ENCODE measurements at places on chromosomes 2 and 18. TPM values are rescaled to one million over a fixed set of nuclear protein-coding genes. Genes with fewer than 3 reads are reported as not detected.
A peak's percentile ranks its signal among the peaks of the same experiment; 100 is the strongest.

DNA sequence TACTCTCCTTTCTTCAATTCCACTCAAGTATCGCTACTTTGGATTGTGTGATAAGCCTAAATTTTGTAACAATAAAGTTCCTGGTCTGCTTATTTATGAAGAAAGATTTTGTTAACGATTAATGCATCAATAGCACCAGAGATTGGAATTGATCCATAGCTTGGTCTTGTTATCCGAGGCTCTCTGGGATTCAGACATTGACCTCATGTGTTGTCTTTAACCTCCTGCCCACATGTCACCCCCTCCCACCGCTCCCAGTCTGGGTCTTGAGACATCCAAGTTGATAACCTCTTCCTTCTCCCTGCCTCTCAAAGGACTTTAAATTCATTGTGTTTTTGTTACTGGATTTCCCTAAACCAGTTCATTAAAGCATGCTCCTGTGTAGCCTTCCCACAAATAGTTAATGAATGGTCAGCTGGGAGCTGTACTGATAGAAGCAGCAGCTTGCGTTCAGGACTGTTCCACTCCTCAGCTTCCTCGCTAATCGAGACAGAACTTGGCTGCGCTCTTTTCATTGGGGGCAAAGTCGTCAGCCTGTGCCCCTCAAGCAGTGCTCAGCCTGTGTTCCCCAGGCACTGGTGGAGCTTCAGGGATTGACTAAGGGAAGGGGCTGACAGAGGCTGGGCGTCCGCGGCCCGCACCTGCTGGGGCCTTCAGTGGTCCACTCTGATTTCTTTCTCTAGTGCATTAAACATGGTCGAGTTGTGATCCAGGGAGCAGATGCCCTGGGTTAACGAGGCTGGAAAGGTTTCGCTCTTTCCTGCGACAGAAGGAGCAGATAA lies 18.9 kb downstream of the ASB1 start:
- DNase-seq = no peak
- H3K36me3 ChIP-seq = peaks cover 69% of the 10 kb centered on the region
- peaks cover 12% of the 10 kb centered on the region for H3K4me1 ChIP-seq
- no peaks in the 10 kb centered on the region for H3K27me3 ChIP-seq
- no peak overlapping the region for H3K27ac ChIP-seq

DNA sequence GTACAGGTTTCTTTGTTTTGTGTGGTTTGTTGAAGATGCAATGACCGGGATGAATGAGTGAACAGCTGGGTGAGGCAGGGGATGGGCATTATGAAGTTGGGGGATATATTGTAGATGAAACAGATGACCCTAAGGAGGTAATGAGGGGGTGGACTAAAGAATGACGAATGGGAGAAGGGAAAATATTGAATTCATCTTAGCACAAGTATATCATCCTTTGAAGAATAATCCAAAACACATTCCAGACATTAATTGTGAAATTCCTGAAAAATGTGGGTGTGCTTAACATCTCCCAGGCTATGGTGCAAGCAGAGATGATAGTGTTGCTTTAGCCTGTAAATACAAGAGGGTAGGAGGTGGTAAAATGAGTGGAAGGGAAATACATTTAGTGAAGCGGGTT lies 5.8 kb downstream of the CRIM1 start:
- H3K27me3 ChIP-seq = peaks cover 12% of the 10 kb centered on the region
- H3K27ac ChIP-seq = peak overlapping the region; percentile 1
- H3K36me3 ChIP-seq = no peaks in the 10 kb centered on the region
- no peak for DNase-seq
- no peak overlapping the region for H3K4me3 ChIP-seq

- no peak overlapping the region for H3K4me3 ChIP-seq
- no peak for DNase-seq
- H3K27ac ChIP-seq = no peak overlapping the region
- H3K4me1 ChIP-seq = no peaks in the 10 kb centered on the region
- no peaks in the 10 kb centered on the region for H3K27me3 ChIP-seq
Observed at GRCh38 chr18:67463829-67464228, 52.7 kb downstream of the DSEL start.

DNA sequence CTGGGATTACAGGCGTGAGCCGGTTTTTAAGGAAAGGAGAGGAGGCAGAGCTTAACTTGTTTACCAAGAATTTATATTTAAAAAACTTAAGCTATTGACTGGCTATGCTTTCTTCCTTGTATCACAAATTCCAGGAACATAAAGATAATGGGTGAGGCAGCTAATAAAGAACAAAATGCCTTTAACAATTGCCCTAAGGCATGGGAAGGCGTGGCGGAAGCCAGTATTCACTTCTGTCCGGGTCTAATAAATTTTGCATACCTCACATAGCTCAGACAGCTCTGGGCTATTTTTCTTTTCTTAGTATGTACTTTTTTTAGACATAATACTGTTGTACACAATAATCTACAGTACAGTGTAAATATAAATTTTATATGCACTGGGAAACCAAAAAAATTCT lies 1.0 kb upstream of the LDAH start:
- H3K36me3 ChIP-seq = no peaks in the 10 kb centered on the region
- DNase-seq = no peak

GRCh38 chr18:75739682-75740081 lies 312.2 kb upstream of the SMIM21 start:
- H3K4me3 ChIP-seq = no peak overlapping the region
- no peaks in the 10 kb centered on the region for H3K4me1 ChIP-seq
- no peaks in the 10 kb centered on the region for H3K36me3 ChIP-seq
- H3K27ac ChIP-seq = no peak overlapping the region

GRCh38 chr18:44342162-44342561 lies 338.5 kb upstream of the SETBP1 start:
- H3K4me3 ChIP-seq = no peak overlapping the region
- DNase-seq = no peak
- no peak overlapping the region for H3K27ac ChIP-seq
- H3K36me3 ChIP-seq = no peaks in the 10 kb centered on the region
- H3K4me1 ChIP-seq = no peaks in the 10 kb centered on the region

The FHL2 gene
- 42.6 TPM for total RNA-seq

DNA sequence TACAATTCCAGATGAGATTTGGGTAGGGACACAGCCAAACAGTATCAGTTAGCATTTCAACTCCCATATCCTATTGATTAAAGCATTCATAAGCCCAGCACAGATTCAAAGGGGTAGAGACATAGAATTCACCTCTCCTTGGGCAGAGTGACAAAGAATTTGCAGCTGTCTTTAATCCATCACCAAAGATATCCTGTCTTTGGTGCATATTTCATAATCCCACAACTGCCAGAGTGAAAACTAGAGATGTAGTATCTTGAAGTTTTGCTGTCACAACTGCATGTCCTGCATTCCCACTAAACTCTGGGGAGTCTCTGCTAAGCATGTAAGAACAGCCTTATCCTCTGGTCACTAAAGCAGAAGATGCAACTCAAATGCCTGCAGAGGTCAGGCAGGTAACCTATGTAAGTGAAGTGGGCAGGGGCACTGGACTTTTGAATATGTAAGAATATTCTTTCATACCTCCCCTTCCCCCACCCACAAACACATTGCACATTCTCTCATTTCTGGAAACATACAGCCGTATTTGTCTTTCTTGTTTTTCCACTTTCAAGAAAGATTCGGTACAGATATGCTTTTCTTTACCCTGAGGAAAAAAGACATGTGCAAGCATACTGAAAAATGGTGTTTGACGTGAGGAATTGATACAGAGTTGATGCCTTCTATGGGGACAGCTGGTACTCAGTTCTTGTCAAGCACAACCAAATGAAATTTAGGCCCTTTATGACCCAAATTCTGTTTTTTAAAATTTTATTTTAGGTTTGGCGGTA lies 283.1 kb downstream of the SP3 start:
- DNase-seq = no peak
- no peak overlapping the region for H3K27ac ChIP-seq
- H3K4me3 ChIP-seq = no peak overlapping the region
- H3K27me3 ChIP-seq = no peaks in the 10 kb centered on the region

GRCh38 chr18:50836521-50836957 lies 16.7 kb upstream of the MRO start:
- H3K27ac ChIP-seq = no peak overlapping the region
- no peak overlapping the region for H3K4me3 ChIP-seq
- H3K27me3 ChIP-seq = no peaks in the 10 kb centered on the region
- H3K36me3 ChIP-seq = no peaks in the 10 kb centered on the region
- H3K4me1 ChIP-seq = peaks cover 21% of the 10 kb centered on the region

DNA sequence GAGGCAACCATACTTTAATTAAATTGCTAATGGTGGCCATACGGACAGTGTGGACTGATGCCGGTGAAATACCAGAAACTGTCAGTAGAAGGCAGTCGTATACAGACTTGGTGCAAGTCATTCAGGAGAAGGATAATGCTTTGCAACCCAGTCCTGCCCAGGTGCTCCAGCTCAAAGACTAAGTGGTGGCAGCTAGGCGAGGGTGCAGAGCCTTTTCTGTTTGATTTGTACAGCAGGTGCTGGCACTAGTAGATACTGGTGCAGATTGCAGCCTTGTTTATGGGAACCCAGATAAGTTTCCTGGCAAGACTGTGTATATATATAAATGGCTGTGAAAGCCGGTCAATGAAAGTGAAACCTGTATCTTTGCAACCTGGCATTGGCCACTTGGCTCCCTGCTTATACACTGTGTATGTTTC lies 208.3 kb upstream of the SYT4 start:
- no peaks in the 10 kb centered on the region for H3K36me3 ChIP-seq
- H3K4me3 ChIP-seq = no peak overlapping the region

DNA sequence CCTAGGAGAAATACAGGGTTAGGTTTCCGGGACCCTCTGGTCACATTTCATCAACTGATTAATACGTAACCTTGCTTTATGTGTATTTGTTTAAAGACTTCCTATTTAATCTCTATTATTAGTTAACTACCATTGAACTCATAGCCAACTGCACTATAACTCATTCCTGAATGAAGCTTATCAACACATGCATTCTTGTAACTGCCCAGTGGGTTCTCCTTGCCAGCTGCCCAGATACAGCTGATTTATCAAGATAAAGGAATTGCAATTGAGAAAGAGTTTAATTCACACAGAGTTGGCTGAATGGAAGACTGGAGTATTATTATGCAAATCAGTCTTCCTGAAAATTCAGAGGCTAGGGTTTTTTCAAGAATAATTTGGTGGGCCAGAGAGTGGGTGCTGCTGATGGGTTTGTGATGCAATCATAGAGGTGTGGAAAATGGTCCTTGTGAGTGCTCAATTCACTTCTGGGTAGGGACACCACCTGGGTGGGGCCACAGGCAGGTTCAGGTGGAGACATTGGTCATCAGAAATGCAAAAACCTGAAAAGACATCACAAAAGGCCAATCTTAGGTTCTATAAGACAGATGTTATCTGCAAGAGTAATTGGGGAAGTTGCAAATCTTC lies 21.1 kb upstream of the NOSTRIN start:
- no peak overlapping the region for H3K27ac ChIP-seq
- no peak for DNase-seq
- H3K4me1 ChIP-seq = no peaks in the 10 kb centered on the region
- H3K27me3 ChIP-seq = no peaks in the 10 kb centered on the region
- H3K36me3 ChIP-seq = no peaks in the 10 kb centered on the region

DNA sequence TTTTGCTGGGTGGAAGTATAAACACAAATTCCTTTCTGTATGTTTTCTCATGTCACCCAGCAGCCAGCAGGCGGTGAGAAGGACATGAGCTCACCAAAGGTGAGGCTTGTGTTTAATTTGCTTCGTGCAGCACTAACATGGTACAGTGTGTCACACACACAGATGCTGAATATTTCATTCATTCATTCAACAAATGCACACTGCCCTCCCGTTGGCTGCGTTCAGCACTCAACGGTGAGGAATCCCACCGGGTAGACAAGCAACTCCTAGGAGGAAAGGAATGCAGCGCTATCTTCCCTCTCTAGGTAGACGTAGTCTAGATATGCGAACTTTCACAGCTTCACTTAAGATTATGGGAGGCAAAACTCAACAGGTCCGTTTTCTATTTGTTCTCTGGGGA lies 85.1 kb downstream of the LONRF2 start:
- no peak for DNase-seq
- no peak overlapping the region for H3K4me3 ChIP-seq
- no peaks in the 10 kb centered on the region for H3K36me3 ChIP-seq

DNA sequence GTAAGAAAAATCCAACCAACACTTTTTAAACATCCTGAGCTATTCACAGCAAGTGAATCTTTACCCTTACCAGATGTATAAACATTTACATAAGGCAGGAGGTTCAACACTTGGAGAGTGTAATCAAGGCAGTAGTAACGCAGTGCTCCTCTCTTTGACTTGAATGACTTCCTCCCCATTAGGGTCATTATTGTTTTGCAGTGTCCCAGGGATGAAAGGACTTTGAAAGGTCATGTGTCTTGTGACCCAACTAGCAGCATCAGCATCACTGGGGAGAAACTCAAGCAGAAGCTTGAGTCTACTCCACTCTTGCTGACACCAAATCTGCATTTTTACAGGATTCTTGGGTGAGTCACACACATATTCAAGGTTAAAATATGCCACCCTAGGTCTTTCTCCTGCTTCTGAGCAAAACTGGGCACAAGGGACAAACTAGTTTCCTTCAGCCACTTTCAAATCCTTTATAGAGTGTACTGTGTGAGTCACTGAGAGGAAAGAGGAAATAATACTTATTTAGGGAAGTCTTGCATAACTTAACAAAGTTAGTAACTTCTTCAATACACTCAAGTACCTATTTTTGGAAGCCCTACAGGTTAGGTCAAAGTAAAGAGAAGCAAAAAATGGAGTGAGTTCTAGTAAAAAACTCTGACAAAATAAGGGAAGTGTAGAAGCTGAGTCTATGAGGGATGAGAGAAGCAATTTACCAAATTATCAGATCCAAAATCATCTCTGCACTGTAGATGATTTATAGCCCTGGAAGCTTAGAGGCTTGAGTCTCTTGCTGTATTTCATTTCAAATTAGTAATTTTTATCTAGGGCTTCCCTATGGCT lies 51.0 kb upstream of the EML4 start:
- H3K27me3 ChIP-seq = no peaks in the 10 kb centered on the region
- no peaks in the 10 kb centered on the region for H3K36me3 ChIP-seq
- peak overlapping the region; percentile 56 for H3K27ac ChIP-seq
- no peak for DNase-seq

GRCh38 chr2:212360068-212360460 lies 178.5 kb downstream of the ERBB4 start:
- H3K36me3 ChIP-seq = no peaks in the 10 kb centered on the region
- peaks cover 8% of the 10 kb centered on the region for H3K4me1 ChIP-seq
- H3K27me3 ChIP-seq = no peaks in the 10 kb centered on the region
- no peak overlapping the region for H3K27ac ChIP-seq
- no peak for DNase-seq

GRCh38 chr2:75600461-75601011 lies 39.8 kb upstream of the EVA1A start:
- H3K4me3 ChIP-seq = no peak overlapping the region
- H3K27ac ChIP-seq = no peak overlapping the region
- H3K27me3 ChIP-seq = no peaks in the 10 kb centered on the region
- DNase-seq = no peak
- no peaks in the 10 kb centered on the region for H3K4me1 ChIP-seq

Data from stomach (tissue), 19 donors.